WTC11 (cell line): ENCODE measurements at places on chromosomes 11 and 22.

DNA sequence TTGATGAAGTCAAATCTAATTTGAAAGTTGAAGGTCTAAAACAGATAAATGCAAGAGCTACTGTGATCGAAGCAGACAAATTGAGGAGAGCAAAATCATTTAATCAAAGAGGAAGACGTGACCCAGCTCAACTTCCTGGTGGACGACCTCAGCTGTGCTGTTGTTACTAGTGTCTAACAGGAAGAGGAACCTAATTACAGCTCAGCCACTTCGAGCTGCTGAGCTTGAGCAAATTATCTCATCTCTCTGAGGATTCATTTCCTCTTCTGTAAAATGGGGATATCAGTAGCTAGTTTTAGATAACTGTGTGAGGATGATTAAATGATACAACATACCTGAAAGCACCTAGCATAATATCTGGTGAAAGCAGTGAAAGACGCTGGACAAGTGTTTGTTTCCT, 48.6 kb upstream of the OLFML1 start:
- H3K36me3 ChIP-seq = no peaks in the 10 kb centered on the region
- peaks cover 3% of the 10 kb centered on the region; the same call in 1 of the 2 replicates for H3K27me3 ChIP-seq
- H3K27ac ChIP-seq = 0 out of 2 replicates have a peak overlapping the region, but pooled peaks have one; percentile 12
- H3K4me1 ChIP-seq = peaks cover 19% of the 10 kb centered on the region
- H3K4me3 ChIP-seq = no peak overlapping the region
- no peak for DNase-seq

DNA sequence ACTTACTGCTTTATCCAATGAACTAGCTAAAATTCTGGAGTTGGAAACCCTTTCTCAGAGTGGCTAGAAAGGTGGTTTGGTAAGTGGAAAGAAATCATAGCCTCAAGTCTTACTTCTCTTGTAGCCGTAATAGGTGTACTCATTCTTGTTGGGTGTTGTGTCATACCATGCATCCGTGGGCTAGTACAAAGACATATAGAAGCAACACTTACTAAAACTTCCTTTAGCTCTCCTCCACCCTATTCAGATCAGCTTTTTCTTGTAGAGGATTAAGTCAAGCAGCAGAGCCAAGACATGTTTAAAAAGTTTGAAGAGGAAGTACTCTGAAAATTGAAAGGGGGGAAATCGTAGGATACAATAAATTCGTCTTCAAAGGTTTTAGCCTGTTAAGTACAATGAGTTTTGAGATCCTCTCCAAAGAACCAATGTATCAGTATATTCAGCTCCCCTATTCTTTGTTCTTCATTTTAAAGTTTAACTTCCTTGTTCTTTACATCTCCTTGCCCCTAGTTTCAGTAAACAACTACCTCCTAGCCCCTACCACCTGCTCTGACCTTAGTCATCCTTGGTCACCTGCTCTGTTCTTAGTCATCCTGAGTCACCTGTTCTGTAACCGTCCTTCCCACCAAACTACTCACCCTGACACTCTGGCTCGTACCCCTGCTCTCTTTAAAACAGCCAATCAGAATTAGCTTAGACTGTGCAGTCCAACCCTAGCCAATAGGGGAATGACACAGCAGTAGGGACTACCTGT, 62.1 kb upstream of the DEUP1 start:
- no peak overlapping the region for H3K4me3 ChIP-seq
- H3K27me3 ChIP-seq = no peaks in the 10 kb centered on the region
- DNase-seq = no peak

- no peak for DNase-seq
- no peak overlapping the region for H3K27ac ChIP-seq
- no peak overlapping the region for H3K4me3 ChIP-seq
- peaks cover 9% of the 10 kb centered on the region for H3K36me3 ChIP-seq
These were observed 78.3 kb downstream of the CTTN start for GRCh38 chr11:70476669-70477068.

- no peaks in the 10 kb centered on the region for H3K36me3 ChIP-seq
- H3K27me3 ChIP-seq = no peaks in the 10 kb centered on the region
These were observed 45.8 kb downstream of the NCAM1 start for GRCh38 chr11:113006896-113007445.

DNA sequence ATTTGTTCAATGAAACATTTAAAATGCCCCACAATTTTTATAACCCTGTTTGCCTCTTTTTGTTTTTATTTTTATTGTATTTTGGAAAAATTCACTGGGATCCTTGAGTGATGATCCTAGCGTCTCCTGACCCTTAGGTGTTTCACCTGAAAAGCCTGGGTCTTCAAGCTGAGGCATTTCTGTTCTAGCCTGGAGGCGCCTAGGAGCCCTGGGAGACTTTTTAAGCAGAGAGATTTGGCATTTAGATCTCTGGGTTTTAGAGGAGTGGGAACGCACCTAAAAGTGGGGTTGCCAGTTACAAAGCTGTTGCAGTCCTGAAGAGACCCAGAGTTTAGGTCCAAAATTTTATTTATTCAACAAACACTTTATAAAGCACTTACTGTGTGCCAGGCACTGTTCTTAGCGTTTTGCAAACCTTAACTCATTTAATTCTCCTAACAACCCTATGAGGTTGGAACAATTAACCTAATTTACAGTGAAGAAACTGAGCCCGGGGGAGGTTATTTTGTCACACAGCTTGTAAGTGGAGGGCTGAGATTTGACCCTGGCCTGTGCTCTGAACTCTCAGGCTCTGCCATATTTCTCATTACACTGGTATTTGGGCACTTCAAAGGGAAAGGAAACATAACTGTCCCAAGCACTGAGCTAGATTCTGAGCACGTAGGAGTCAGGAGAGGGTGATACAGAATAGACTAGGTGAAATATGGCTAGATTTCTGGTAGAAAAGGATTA, 834 bp upstream of the FADS1 start:
- H3K4me1 ChIP-seq = peaks cover 23% of the 10 kb centered on the region
- H3K4me3 ChIP-seq = peak overlapping the region; percentile 94
- H3K27me3 ChIP-seq = no peaks in the 10 kb centered on the region; the same call in 1 of the 2 replicates
- peaks cover 19% of the 10 kb centered on the region for H3K36me3 ChIP-seq
- DNase-seq = no peak
- peak overlapping the region; percentile 84 for H3K27ac ChIP-seq
